ENCODE measurements at places on chromosomes 7 and 10.

DNA sequence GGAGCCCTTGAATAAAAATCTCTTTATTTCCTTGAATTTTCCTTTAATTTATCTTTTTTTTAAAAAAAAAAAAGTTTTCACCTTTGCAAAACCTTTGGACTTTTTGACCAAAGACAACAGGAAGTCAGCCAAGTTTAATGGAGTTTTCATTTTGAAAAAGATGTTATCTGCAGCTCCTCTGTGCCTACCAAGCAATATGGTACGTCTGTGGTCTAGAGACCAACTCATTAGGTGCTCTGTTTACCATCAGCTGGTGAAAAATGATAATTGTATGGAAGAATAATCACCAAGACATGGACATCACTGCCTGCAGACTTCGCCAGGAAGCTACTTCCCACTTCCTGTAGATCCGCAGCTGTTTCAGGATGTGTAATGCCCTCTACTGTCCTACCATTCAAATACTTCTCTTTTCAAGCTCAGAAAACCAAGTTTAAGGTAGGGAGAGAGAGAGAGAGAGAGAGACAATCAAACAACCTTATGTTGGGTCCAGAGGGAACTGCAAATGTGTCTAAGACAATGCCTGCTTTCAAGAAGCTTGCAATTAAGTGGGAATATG is 18.7 kb downstream of the PLXNA4 start:
- DNase-seq: peak; percentile 44

DNA sequence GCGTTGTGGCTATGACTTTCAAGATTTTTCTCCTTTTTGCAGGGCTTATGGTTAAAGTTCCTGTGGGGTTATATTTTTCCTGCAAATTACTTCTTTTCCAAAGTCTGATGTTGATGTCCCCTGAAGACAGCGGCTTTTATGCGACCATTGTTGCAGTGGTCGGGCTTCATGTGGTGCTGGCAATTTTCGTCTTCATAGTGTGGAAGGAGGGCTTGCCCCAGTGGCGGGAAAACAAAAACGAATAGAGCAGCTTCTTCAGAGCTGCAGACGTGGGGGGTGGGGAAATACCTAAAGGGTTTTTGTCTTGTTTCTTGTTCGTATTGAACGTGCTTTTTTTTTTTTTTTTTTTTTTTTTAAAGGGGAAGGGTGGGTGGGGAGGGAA is 53.8 kb downstream of the MCMBP start:
- peak; percentile 36 for DNase-seq

DNA sequence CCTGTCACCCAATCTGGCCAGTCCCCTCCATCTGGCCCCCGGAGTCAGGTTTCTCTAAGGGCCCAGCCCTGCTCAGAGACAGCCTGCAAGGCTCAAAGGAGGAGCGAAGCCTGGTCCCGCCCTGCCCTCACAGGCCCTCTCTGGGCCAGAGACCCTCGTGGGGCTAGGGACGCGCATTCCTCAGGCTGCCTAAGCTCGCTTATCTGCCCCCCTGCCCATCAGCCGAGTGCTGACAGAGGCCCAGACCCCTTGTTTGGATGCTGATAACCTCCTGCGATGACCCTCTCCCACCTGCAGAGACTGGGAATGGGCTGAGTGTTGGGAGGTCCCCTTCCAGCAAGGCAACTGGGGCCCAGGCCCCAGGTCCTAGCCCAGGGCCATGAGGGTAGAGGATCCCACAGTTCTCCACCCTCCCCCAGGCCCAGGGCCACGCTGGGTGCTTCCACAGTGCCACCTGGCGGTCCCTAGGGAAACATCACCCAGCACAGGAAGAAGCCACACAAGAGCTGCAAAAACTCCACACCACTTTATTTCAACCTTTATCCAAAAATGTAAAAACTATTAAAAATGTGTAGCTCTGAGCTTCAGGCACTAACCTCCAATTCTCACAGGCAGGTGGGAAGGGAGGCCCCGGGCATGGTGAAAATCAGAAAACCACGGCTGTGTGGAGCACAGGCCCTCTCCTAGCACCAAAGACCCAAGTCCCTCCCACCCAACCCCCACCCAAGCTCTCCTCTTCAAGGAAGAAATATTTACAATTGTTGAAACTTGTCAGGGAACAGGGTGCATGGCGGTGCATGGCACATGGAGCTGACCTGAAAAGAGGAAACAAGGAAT is 2.2 kb downstream of the NPM3 start:
- DNase-seq: peak; percentile 64

GRCh38 chr7:102925976-102926782 is 13.4 kb downstream of the LRRC17 start:
- peak; percentile 74 for DNase-seq

DNA sequence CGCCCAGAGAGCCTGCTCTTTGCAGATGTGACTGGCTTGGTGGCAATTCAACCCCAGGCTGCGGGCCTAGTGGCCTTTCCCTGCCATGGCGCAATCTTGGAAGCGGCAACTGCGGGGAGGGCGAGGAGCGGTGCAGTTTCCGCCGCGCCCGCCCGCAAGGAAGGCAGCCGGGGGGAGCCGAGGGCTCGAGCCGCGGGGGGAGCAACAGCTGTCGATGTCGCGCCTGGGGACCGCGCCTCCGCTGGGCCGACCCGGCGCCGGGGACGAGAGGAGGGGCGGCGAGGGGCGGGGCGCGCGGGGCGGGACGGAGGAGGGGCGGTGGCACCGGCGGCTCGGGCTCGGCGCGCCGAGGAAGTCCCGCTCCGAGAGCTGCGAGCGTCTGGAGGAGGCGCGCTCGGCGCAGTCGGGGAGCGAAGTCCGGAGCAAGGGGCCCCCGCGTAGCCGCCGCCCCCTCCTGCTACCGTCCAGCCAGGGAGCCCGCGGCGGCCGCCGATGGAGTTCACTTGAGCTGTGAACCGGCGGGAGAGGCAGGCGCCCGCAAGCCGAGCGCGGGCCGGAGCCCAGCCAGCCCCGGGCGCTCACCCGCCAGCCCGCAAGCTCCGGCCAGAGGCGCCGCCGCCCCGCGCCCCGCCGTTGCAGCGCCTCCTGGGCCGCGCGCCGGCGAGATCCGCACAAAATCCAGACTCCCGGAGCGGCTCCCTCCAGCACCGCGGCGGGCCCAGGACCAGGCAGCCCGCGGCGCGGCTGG is 438.1 kb upstream of the GALNT17 start:
- DNase-seq: peak; percentile 74

DNA sequence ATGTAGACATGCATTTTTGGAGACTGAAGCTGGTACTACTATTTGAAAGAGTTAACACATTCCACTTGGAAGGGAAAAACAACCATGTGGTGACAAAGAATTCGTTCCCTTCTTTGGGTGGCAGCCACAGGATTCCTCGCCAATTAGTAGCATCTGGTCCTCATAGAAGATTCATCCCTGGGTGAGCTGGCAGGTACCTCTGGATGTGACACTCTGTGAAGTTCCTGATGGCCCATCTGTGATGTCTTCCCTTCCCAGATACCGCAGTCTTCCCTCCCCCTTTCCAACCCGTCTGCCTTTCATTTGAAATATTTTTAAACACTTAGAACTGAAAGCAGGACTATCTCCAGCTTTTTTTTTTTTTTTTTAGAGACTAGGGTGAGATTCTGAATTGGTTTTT is 569.5 kb downstream of the TYW1 start:
- DNase-seq: peak; percentile 17

DNA sequence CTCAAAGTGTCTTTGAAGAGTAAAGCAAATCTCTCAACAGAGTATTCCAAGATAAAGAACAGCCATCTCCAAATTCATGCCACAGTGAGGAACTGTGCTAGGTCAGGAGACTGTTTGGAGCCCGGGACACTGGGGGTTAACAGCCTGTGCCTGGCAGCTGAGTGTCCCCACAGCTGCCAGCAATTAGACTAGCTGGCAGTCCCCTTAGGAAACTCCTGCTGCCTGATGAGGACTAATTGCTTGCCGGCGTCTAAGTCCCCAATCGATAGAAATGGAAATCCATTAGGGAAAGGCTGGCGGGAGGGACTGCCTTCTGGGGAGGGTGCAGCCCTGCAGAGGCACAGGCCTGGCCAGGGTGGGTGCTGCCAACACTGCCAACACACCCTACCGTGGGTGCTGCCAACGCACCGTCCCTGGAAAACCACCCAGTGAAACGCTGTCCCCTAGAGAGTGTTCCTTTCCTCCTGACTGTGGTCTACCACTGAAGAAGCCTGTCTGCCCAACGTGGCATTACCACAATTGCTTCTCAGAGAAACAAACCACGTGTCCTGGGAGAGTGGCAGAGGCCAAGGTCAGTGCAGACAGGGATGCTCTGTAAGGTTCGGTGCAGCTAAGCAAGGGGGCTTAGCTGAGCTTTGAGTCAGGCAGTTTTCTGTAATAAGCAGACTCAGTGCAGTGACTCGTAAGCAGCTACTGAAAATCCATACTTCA is 60.8 kb downstream of the XRCC2 start:
- DNase-seq: no peak

- DNase-seq: no peak
Observed at GRCh38 chr7:105112440-105113418, 98.7 kb downstream of the KMT2E start.

DNA sequence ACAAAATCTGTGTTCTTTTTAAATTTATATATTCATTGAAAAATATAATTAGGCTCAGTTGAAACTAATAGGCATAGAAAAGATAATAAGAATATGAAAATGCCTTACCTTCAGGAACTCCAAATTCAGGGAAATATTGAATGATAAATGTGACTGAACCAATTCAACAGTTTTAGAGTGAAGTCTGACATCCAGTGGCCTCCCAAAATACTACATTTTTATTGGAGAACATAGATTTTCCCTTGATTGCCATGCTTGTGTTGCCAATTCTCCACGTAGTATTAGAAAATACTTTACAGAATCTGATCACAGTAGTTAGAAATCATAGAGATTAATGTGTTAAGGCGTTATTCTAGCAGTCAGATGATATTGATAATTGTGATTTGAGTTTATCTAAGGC is 1246.7 kb downstream of the GATA3 start:
- DNase-seq: peak; percentile 10

DNA sequence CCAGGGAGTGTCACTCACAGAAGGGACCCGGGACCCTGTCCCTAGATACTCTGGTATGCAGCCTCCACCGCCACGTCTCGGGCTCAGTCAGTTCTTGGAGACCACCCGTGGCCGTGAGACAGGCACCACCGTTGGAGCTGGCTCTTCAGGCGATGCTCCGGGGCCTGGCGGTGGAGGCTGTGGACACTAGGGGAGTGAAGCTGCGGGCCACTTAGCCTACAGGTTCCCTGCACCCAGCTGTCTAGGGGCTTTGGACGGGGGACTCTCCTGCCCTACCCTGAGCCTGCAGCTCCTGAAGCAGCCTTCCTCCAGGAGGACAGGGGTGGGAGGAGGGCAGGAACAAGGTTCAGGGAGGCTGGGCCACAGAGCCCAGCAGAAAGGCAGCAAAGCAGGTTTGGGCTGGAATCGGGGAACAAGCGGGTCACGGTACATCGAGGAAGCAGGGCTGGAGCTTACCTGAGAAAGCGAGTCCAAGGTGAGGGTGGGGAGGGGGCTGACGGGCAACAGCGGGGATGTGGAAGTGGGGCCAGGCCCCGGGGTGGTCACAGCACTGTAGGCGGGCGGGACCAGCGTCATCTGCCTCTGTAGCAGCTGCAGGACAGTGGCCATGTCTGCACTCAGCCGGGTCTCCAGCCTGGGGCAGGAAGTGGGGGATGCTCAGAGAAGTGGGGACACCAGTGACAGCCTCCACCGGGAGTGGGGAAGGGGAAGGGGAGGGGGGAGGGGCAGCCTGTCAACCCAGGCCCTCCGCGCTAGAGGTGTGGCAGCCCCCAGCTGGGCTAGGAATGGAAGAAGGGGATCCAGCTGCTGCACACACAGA is 31.5 kb downstream of the KCNH2 start:
- DNase-seq: no peak

GRCh38 chr7:84331616-84332015 is 137.0 kb upstream of the SEMA3A start:
- peak; percentile 6 for DNase-seq

DNA sequence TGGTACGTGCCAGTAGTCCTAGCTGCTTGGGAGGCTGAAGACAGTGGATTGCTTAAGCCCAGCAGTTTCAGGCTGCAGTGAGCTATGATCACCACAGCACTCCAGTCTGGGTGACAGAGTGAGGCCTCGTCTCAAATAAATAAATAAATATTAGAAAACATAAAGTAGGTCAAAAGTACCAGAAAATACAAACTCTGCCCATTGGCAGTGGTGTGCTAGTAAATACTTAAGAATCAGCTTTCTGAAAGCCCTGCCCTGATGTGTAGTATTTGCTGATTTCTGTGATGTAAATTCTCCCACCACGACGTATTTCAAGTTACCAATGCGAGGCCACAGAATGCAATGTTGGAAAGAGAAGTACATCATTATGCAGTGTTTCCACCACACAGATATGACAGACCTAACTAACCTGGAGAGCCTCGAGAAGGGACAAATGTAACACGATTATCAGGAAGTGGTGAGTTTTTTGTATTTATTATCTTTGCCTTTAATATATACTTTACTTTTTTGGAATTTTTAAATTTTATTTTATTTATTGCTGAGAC is 11.8 kb upstream of the MAP3K8 start:
- no peak for DNase-seq

- DNase-seq: no peak
Observed at GRCh38 chr7:122040147-122040546, 103.9 kb downstream of the AASS start.

- no peak for DNase-seq
Observed at GRCh38 chr7:52726986-52727385, 308.4 kb upstream of the POM121L12 start.

DNA sequence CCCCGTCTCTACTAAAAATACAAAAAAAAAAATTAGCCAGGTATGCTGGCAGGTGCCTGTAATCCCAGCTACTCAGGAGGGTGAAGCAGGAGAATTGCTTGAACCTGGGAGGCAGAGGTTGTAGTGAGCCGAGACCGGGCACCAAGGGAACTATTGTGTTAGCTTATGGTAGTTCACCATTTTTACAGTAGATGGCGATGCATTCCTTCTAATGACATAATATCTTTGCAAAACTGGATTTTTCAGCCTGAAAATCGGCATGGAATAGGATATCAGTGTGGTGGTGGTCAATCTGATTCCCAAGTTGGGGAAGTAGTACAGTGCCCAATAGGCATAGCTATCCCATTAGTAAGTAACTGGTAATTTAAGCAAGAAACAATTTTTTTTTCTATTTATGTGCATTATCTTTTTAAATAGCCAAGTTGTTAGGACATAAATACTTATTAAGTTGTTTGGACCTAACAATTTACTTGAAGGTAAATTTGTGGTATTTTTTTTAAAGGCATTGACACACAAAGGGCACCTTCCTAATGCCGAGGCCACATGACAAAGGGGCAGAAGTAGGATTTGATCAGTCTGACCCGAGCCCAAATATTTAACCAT is 17.6 kb upstream of the IMPDH1 start:
- DNase-seq: peak; percentile 57

DNA sequence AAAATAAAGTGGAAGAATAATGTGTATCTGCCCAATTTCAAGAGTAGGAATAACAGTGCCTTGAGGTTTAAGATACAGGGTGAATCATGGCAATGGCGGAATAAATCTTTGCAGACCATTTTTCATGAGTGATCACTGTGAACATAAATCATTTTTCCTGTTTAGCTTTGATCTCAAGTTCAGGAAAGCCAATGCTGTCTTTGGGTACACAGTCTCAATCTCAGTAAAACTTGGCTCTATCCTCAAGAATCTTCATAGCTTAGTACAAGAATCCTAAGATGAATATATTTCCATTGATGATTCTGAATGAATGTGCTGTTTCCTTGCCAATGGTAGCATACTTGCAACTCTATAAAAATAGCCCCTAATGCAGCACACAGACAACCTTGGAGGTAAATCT is 6.8 kb downstream of the NAMPT start:
- peak; percentile 41 for DNase-seq

- no peak for DNase-seq
Observed at GRCh38 chr7:120703585-120704240, 154.2 kb downstream of the TSPAN12 start.

- DNase-seq: no peak
Observed at GRCh38 chr10:43120116-43120928, 17.9 kb upstream of the CSGALNACT2 start.

GRCh38 chr7:79930604-79931003 is 204.0 kb upstream of the GNAI1 start:
- DNase-seq: peak; percentile 49
